Natural killer cell treated with Interleukin-12 subunit alpha and Interleukin-12 subunit beta and Interleukin-15 and Interleukin-18, amount 100 ng/mL, for 72 hours (primary cell): ENCODE measurements at places on chromosomes 3 and 15. TPM values are rescaled to one million over a fixed set of nuclear protein-coding genes. Genes with fewer than 3 reads are reported as not detected.

Gene CAPN3
- 2.0 TPM for total RNA-seq

Gene RHOV
- not detected for total RNA-seq

Gene PLXND1
- 4.8 TPM for total RNA-seq

DNA sequence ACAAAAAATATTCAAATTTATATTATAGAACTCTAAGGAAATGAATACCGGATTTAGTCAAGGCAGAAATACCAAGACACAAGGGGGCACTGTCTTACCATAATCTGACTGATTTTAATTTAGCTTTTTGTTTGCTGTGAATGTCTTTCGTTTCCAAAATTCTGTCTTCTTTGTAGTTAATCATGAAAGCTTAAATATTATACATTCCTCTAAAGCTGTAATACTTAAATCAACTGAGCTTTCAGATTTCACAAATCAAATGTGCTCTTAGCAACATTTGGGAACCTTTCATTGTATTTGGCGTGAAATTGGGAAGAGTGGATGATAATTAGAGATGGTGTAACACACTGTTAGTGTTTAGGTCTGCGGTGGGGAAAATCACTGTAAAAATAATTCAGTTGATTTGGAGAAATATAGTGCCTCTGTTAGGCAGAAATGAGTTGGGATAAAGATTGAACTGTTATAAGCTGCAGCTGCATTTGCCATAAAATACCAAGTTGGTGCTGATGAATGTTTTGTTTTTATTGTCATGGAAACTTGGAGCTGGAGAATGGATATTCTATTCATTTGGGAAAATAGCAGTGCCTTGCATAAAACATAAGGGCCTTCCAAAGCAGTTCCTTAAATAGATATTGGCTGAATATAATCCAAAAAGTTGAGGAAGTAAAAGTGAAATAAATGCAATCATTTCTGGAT lies 228.2 kb downstream of the TCF12 start:
- H3K4me1 ChIP-seq: peaks cover 12% of the 10 kb centered on the region
- H3K4me3 ChIP-seq: no peak overlapping the region
- no peak overlapping the region for H3K27ac ChIP-seq
- no peaks in the 10 kb centered on the region for H3K27me3 ChIP-seq
- peaks cover 15% of the 10 kb centered on the region for H3K36me3 ChIP-seq

DNA sequence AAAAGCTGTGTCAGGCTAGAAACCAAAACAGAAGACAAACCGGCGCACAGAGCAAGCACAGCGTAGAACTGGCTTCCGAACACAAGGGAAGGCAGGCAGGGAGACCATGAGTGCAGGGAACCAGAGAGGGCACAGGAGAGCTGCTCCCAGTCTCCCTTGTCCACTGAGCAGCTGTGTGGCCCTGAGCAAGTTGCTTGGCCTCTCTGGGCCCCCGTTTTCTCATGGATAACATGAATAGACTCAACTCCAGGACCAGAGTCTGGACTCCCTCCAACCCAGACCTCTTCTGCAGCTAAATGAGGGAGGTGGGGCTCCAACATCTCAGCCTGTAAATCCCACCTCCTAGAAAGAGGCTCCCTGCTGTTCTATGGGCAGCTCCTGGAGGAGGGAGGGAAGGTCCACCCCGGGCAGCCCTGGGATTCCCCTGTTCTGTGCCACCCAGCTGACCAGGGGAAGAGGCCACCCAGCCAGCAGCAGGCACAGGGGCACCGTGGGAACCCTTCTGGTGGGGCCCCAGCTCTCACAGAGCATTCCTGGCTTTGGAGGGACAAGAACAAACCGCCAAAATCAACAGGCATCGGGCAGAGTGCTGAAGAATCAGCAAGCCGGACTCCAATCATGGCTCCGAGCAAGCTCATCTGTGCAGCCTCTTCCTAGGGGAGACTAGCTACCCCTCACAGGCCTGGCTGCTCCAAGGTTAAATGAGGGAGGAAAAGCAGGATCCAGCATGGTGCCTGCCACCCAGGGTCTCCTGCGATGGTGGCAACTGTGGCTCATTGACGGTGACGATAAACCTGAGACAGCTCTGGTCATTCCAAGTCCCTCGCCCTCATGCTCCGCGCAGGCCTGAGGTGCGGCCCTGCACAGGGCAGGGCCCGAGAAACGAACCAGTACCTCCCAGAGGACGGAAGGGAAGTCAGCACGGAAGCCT lies 15.1 kb downstream of the XXYLT1 start:
- H3K4me1 ChIP-seq: peaks cover 11% of the 10 kb centered on the region
- H3K36me3 ChIP-seq: no peaks in the 10 kb centered on the region
- no peak for DNase-seq
- H3K27me3 ChIP-seq: no peaks in the 10 kb centered on the region

DNA sequence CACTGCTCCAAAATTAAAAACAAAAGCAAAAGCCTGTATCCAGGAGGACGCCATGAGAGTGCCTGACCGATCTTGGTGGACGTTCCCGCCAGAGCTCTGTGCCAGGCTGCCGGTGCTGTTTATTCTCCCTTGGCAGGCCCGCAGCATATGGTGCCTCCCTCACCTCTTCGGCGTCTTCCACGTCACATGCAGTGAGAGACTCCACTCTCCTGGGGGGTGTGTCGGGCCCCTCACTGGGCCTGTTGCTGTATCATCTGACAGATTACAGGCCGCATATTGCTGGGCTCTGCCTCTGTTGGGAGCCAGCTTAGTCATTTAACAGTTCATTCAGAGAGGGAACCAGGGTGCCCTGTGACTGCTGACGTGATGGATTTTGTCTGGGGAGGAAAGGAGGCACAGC lies 86.4 kb upstream of the ARRDC4 start:
- peaks cover 4% of the 10 kb centered on the region for H3K27me3 ChIP-seq
- no peaks in the 10 kb centered on the region for H3K36me3 ChIP-seq
- H3K27ac ChIP-seq: no peak overlapping the region
- no peak for DNase-seq

- H3K27me3 ChIP-seq: no peaks in the 10 kb centered on the region
- no peak overlapping the region for H3K27ac ChIP-seq
- DNase-seq: no peak
- no peaks in the 10 kb centered on the region for H3K36me3 ChIP-seq
- H3K4me3 ChIP-seq: no peak overlapping the region
Observed at GRCh38 chr3:103136621-103137020, 701.8 kb downstream of the ZPLD1 start.

DNA sequence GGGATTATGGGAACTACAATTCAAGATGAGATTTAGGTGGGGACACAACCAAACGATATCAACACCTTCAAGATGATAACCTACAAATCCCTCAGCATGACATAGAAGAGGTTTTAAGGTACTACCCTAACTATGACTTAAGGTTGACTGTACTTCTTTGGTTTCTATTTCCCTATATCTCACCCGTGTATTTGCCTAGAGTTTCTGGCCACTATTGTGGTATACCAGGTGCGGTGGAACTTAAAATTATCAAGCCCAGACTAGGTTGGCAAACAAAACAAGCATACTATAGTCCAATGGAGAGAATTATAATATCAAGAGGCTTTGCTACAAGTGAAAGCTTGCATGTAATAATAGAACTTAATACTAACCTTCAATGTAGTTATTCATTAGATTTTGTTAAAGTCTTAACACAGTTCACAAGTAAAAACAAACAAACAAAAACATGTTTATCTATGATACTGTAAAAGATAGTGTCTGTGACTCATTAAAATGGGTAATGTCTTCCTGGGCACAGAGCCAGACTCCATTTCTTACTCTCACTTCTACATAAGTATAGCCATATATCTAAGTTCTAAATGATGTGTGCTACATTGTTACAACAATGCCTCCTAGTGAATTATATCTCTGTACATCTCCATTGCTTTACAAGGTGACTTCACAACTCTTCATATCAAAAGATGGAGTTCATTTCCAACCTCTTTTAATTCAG lies 479.1 kb downstream of the ZBBX start:
- no peaks in the 10 kb centered on the region for H3K36me3 ChIP-seq
- H3K4me1 ChIP-seq: no peaks in the 10 kb centered on the region
- no peak overlapping the region for H3K27ac ChIP-seq
- no peak for DNase-seq

DNA sequence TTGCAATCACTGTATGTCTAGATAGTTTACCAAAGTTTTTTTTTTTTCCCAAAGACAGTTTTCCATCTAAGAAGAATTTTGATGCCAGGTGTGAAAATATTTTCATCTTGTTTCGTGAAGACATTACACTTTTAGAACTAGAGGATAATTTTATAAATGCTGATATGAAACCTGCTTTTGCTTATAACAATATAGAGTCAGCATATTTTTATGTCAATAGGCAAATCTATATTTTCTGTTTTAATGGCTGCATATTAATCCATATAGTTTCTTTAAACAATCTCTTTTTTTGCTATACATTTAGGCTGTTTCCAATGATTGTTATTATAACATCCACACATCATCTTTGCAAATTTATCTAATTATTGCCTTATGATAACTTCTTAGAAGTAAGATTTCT lies 12.6 kb upstream of the INSYN1 start:
- H3K27me3 ChIP-seq: peaks cover 8% of the 10 kb centered on the region
- H3K4me3 ChIP-seq: no peak overlapping the region
- H3K36me3 ChIP-seq: no peaks in the 10 kb centered on the region

DNA sequence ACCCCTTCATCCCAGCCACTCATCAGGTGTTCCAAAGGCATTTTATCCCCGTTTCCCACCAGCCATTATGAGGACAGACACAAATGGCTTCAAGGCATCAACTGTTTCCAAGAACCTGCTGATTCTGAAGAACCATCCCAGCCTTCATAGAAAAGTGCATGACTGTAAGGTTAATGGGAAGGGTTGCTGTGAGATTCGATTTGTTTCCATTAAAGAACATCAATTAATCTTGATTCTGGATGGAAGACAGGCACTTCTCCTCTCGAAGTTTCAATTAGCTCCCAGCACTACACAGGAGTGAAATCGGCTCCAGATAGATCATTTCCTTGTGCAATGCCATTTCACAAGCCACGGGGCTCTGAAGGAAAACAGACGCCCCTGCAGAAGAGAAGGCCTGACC lies 25.8 kb downstream of the SRGAP3 start:
- H3K27ac ChIP-seq: no peak overlapping the region
- H3K4me3 ChIP-seq: no peak overlapping the region
- no peaks in the 10 kb centered on the region for H3K27me3 ChIP-seq
- no peaks in the 10 kb centered on the region for H3K36me3 ChIP-seq
- H3K4me1 ChIP-seq: peaks cover 12% of the 10 kb centered on the region

GRCh38 chr15:31387479-31388118 lies 61.0 kb downstream of the KLF13 start:
- H3K4me3 ChIP-seq: peak overlapping the region; percentile 91
- peak overlapping the region; percentile 82 for H3K27ac ChIP-seq
- H3K27me3 ChIP-seq: no peaks in the 10 kb centered on the region
- peak; percentile 80 for DNase-seq
- H3K36me3 ChIP-seq: peaks cover 5% of the 10 kb centered on the region

DNA sequence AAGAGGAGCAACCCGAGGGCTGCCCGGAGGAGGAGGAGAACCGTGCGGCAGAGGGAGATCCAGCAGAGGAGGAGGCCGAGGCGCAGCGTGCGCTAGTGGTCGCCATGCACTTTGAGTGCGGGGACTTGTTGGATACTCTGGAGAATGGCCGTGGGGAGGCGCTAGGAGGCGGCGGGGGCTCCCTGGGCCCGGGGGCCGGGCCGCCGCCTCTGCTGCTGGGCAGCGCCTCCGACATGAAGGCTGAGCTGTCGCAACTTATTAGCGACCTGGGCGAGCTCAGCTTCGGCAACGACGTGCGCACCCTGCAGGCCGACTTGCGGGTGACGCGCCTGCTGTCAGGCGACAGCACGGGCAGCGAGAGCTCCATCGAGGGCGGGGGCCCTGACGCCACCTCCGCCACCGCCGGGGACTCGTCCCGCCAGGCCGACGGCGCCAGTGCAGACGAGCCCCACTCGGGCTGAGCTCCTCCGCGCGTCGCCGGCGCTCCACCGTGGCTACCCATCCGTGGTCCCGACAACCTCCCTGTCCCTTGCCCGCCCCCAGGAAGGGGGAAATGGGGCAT lies 2.0 kb downstream of the FAM43A start:
- H3K4me1 ChIP-seq: peaks cover 61% of the 10 kb centered on the region
- DNase-seq: peak; percentile 93
- no peaks in the 10 kb centered on the region for H3K36me3 ChIP-seq
- no peaks in the 10 kb centered on the region for H3K27me3 ChIP-seq
- H3K4me3 ChIP-seq: peak overlapping the region; percentile 92
- H3K27ac ChIP-seq: peak overlapping the region; percentile 94

DNA sequence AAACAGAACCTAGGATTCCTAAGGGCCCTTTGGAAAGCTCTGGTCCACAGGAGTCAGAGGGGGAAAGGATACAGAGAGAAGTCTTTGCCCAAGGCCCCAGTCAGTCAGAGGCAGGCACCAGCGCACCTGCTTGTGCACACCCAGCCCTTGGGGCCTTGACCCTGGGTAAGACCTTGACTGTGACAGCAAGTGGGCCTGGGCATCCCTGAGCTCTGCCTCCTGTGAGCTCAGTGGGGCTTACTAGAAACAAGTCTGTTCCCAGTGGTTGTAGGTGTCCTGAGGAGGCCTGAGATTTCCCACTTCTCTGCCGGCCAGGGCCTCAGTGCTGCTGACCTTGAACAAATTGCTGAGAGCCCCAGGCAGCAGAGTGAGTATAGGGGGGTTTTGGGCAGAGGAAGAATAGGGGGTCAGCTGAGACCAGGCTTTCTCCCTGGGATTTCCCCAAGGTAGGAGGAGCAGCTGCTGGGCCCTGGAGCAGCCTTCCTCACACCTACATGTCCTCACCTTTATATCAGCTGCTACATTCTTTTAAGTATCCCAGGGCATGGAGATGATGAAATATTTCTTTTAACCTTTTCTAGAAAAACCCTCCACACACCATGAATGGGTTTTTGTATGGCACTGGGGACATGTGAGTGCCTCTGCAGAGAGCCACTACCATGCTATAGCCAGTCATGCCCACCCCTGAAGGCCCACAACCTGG lies 9.7 kb upstream of the DAG1 start:
- H3K4me1 ChIP-seq: no peaks in the 10 kb centered on the region
- no peak overlapping the region for H3K27ac ChIP-seq
- H3K27me3 ChIP-seq: no peaks in the 10 kb centered on the region
- no peak for DNase-seq

DNA sequence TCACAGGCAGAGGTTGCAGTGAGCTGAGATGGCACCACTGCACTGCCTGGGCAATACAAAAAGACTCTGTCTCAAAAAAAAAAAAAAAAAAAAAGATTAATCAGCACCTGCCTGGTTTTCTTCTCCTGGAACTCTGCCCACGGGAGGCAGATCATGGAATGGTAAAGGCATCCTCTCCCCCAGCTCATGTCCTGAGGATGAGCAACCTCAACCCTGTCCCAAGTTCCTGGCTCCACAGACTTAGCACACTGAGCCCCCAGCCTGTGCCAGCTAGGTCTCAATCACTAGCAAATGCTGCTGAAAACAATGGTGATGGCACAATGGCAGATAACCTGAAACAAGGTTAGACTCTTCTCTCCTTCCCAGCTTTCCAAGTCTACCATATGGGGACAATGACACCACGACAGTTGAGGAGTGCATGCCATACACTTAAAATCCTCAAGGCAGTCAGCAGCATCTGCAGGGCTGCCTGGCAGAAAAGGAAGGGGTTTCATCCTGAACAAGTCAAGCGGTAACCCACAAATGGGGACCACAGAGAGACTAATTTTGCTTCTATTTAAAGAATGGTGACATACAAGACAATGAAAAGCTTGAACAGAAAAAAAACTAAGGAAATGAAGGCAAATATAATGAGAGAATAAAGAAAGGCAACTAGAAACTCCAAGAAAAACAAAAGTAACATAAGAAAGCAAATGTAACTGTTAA lies 4.8 kb downstream of the CLN6 start:
- peak overlapping the region; percentile 21 for H3K4me3 ChIP-seq
- H3K27ac ChIP-seq: no peak overlapping the region
- H3K4me1 ChIP-seq: peaks cover 28% of the 10 kb centered on the region
- H3K36me3 ChIP-seq: peaks cover 5% of the 10 kb centered on the region

GRCh38 chr3:141274411-141275031 lies 42.9 kb downstream of the PXYLP1 start:
- DNase-seq: no peak
- H3K27ac ChIP-seq: peak overlapping the region; percentile 52
